Central memory CD8-positive, alpha-beta T cell (primary cell): ENCODE measurements at places on chromosomes 11 and 22.

GRCh38 chr22:27148055-27148454 is 490.7 kb downstream of the MIAT start:
- peaks cover 47% of the 10 kb centered on the region for H3K27me3 ChIP-seq
- peaks cover 9% of the 10 kb centered on the region for H3K4me1 ChIP-seq
- H3K27ac ChIP-seq = no peak overlapping the region
- no peak for DNase-seq
- H3K36me3 ChIP-seq = no peaks in the 10 kb centered on the region

- no peak overlapping the region for H3K27ac ChIP-seq
- H3K4me1 ChIP-seq = no peaks in the 10 kb centered on the region
- no peak for DNase-seq
- H3K36me3 ChIP-seq = no peaks in the 10 kb centered on the region
- no peak overlapping the region for H3K4me3 ChIP-seq
Observed at GRCh38 chr11:69351460-69351859, 57.5 kb downstream of the MYEOV start.

DNA sequence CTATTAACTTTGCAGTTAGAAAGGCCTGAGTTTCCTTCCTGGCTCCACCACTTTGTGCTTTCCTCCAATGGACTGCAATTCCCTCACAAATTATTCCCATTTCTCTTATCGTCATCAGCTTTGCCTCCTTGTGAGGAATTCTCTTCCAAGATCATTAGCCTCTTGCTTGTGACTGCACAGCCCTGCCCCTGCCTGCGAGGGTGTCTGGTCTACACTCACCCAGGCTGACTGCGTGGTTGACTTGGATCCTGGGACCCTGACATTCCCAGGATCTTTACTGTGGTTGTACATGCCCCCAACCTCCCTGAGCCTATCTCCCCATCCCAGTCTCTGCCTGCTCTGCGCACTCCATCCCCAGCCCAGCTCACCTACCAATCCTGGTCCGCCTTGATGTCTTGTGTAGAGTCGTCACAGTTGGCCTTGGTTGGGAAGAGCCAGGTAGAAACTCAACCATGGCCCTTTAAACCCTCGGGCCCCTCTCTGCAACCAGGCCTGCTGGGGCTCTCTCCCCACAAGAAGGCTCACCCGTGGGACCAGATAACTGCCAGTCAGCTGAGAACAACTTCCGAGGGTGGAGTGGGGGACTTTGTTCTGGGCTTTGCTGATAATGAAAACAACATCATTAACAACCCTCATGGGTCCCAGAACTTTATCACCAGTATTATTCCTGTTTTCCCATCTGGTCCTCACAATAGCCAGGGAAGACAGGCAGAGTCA is at the start of gene OR2AT4:
Gene OR2AT4 (minus strand): TSS at position 421 of the 717 bp plus-strand sequence.
- H3K36me3 ChIP-seq = no peaks in the 10 kb centered on the region
- no peaks in the 10 kb centered on the region for H3K4me1 ChIP-seq
- H3K4me3 ChIP-seq = no peak within 1 kb of the TSS
- peaks cover 58% of the 10 kb centered on the region for H3K27me3 ChIP-seq
- H3K27ac ChIP-seq = no peak within 1 kb of the TSS

GRCh38 chr11:108302121-108302785 is 79.4 kb downstream of the ATM start:
- H3K27me3 ChIP-seq = no peaks in the 10 kb centered on the region
- DNase-seq = no peak
- peak overlapping the region; percentile 10 for H3K27ac ChIP-seq
- H3K4me1 ChIP-seq = no peaks in the 10 kb centered on the region

- H3K27me3 ChIP-seq = no peaks in the 10 kb centered on the region
- H3K27ac ChIP-seq = no peak overlapping the region
- H3K4me3 ChIP-seq = no peak overlapping the region
- no peaks in the 10 kb centered on the region for H3K36me3 ChIP-seq
- no peak for DNase-seq
Observed at GRCh38 chr11:74720596-74721478, 10.4 kb downstream of the CHRDL2 start.
